ENCODE measurements at places on chromosomes 16 and 17.
A peak's percentile ranks its signal among the peaks of the same experiment; 100 is the strongest.

GRCh38 chr17:29927546-29927945 is 2.5 kb downstream of the SSH2 start:
- DNase-seq = no peak

- no peak for DNase-seq
Measured at GRCh38 chr17:10337976-10338375, 34.8 kb downstream of the MYH13 start.

DNA sequence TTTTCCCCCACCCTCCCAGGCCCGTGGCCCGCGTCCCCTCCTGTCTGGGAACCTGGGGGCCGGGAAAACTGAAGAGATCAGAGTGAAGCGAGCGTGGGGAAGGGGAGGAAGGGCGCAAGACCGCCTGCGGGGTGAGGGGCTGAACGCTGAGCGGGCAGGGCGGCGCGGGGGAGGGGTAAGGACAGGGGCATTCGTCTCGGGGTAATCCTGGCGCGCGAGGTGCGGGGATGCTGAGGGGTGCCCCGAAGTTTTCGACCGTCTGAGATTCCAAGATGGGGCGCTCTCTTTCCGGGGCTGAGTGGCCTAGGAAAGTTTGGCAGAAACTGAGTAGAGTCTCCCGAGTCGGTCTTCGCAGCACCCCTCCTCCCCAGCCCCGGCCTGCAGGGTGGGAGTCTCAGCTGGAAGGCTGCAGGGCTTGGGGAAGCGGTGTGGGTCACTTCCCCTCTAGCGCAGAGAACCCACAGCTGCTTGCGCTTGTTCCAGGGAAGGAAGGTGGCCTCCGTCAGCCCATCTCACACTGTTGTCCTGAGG is 555 bp downstream of the TTYH2 start:
- no peak for DNase-seq

GRCh38 chr16:31273676-31274075 is 13.9 kb downstream of the ITGAM start:
- no peak for DNase-seq

- no peak for DNase-seq
Measured at GRCh38 chr17:77457572-77458201, 316.9 kb downstream of the SEC14L1 start.

DNA sequence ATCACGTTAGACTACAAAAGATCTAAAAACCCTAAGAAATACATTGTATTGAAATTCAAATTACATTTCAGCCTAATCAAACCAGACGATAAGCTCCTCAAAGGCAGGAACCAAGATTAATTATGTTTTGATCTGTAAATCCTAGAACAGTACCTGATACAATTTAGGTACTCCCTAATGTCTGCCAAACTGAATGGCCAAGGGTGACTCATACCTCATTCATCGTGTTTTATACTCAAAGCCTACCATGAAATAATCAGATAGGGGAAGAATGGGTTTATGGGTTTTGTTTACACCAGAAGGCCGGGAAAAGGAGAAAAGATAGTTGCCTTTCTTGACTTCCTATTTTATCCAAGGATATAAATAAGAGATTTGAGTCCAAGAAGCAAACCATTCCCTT is 19.3 kb downstream of the MMD start:
- no peak for DNase-seq

DNA sequence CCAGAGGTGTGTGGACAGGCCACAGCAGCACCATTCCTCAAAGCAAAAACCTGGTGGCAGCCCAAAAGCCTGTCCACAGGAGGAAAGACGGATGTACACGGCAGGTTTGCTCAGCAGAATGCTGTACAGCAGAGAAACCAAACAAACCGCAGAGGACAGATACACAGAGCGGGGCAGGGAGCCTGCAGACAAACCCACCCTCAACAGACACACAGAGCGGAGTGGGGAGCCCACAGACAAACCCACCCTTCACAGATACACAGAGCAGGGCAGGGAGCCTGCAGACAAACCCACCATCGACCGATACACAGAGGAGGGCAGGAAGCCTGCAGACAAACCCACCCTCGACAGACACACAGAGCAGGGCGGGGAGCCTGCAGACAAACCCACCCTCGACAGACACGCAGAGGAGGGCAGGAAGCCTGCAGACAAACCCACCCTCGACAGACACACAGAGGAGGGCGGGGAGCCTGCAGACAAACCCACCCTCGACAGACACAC is 53.0 kb upstream of the METRNL start:
- no peak for DNase-seq

DNA sequence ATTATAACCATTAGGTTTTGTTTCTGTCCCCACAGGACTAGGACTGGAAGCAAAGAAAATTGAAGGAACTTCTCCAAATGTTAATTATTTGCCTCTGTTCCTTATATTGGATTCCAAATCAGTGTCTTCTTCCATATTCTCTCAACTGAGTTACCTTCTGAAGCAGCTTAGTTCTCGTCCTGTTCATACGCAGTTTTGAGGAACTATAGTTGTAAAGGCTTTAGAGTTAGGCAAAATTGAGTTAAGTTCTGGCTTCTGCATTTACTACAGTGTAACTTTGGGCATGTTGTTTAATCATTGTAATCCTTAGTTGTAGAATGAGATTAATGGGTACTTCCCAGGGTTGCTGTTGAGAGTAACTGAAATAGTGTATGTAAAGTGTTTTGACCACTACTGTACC is 11.2 kb downstream of the CBFB start:
- DNase-seq = no peak

GRCh38 chr17:66542129-66542966 is 239.9 kb downstream of the PRKCA start:
- DNase-seq = no peak

- DNase-seq = no peak
Measured at GRCh38 chr16:85825326-85825725, 25.8 kb downstream of the COX4I1 start.

GRCh38 chr17:78764871-78765270 is 17.2 kb downstream of the CYTH1 start:
- no peak for DNase-seq

GRCh38 chr16:3854750-3855541 is 25.6 kb downstream of the CREBBP start:
- DNase-seq = no peak

DNA sequence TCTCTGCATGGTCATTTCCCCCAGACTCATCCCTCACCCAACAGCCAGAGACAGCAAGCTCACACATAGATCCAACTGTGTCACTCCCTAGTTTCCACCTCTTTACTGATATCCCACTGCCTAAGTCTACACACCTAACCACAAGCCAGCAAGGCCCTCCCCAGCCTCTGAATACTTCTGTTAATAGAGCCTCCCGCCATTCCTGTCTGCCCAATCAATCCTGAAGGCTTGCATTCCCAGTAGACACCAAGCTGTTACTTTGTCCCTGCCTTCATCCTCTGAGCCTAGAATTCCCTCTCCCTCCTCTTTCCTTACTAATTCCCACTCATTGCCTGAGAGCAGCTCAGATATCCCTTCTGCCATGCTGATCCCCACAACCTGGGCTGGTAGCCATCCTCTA is 4.7 kb downstream of the C17orf113 start:
- no peak for DNase-seq

DNA sequence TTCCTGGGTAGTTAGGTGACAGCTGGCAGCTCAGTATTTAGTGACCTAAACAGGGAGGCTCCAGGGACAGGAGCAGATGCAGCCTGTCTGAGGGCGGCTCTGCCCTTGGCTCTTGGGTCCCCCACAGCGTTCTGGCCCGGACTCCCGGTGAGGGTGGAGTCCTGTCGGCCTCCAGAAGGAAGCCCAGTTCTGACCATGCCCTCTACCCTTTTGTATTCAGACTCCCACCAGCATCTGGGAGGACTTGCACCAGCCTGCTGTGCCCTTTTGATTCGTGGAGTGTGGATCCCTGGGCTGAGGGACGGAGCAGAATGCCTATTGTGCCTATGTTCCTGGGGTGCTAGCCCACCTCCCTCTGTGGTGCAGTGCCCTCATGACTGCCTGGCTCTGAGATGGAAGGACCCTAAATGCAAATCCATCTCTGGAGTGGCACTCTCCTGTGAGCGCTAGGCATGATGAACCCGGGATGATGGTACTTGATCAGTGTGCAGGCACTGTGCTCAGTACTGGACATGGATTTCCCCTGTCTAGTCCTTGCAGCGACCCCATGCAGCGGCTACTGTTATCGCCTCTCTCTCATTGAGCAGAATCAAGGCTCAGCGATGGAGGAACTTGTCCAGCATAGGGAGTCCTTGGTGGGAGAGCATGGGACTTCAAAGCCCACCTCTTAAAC is 123.1 kb downstream of the SNX29 start:
- DNase-seq = no peak

DNA sequence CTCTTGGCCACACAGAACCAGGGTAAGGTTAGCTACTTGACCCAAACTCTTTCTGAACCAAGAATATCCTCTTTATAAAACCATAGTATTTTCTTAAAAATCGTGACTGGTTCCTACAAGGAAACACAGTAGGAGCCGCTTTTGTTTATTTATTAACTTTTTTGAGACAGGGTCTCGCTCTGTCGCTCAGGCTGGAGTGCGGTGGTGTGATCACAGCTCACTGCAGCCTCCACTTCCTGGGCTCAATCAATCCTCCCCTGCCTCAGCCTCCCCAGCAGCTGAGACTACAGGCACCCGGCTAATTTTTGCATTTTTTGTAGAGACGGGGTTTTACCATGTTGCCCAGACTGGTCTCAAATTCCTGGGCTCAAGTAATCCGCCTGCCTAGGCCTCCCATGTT is 14.7 kb upstream of the LITAF start:
- no peak for DNase-seq

GRCh38 chr16:27704252-27704651 is 154.3 kb downstream of the KATNIP start:
- DNase-seq = no peak

GRCh38 chr17:82963104-82963950 is 116.1 kb upstream of the METRNL start:
- DNase-seq = peak; percentile 51

- no peak for DNase-seq
Measured at GRCh38 chr17:77891602-77892001, 66.9 kb upstream of the TNRC6C start.

- DNase-seq = no peak
Measured at GRCh38 chr17:34257299-34257985, 2.4 kb downstream of the CCL2 start.

DNA sequence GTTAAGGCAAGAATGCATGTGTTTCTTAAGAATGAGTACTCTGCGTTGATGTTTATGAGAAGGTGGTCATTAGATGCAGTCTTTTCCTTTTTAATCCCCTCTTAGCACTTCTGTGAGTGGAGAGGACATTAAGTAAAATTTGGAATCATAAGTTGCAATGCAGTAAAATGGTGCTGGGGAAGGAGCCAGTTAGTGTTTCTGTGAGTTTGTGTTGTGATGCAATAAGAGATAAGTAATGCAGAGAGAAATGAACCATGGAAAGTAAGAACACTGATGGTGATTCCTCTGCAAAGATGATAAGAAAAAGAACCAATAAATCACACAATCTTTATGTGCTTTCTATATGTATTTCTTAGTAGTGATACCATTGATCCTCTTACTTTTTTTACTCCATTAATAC is 20.0 kb downstream of the ABHD15 start:
- DNase-seq = no peak

DNA sequence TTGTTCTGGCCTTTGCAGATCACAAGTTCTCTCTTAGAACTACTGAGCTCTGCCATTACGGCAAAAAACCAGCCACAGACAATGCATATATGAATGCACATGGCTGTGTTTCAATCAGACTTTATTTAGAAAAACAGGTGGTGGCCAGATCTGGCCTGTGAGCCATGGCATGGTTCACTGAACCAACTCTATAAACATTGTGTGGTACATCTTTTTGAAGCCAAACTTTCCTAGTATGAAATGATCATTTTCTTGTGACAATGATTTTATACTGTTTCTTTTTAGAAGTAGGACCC is 65.9 kb upstream of the AMZ2 start:
- DNase-seq = no peak

GRCh38 chr16:55116165-55116920 is 185.7 kb downstream of the IRX5 start:
- DNase-seq = no peak

GRCh38 chr16:63298993-63299392 is 1262.8 kb upstream of the CDH8 start:
- no peak for DNase-seq

DNA sequence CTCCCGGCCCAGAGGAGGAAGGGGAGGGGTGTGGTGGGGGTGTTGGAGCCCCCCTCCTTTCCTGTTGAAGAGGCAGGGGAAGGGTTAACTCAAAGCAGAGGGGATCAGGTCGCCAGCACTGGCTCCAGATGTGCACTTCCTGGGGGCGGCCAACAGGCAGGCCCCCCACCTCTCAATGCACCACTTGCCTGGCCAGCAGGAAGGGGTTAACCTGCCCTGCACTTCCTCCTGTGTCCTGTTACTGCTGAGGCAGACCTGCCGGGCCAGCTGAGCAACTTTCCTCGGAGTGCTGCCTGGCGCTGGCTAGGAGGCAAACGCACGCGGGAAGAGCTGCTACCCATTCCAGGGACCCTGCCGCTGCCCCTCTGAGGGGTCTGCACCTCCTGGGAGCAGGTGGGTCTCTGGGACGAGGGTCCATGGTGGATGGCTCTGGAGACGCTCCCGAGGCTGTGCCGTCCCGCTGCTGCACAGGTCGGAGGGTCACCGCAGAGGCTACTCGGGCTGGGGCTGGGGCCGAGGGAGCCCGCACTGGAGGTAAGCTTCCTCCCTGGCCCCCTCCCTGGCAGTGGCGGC is at the start of gene EPN3:
Gene EPN3 (plus strand): TSS at position 284 of the 573 bp plus-strand sequence. CDS start 3,822 bp downstream, outside the sequence.
- no peak for DNase-seq

DNA sequence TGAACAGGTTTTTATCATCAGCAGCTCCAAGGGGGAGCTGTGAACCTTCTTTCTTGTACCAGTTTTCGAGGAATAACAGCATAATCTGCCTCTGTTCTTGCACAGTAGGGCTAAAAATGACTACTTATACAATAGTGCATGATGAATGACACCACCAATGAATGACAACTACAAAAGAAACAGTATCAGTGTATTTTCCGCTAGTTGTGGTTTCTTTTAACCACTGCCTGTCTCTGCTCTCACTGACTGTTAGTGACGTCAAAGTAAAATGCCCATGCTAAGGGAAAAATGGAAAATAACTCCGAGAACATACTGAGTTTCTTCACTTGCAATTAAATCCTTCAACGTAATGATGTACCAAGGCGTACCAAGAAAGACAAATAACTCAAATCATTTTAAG is 294.9 kb downstream of the MAP2K6 start:
- DNase-seq = no peak

GRCh38 chr17:10105513-10106001 is 92.8 kb downstream of the GAS7 start:
- no peak for DNase-seq

DNA sequence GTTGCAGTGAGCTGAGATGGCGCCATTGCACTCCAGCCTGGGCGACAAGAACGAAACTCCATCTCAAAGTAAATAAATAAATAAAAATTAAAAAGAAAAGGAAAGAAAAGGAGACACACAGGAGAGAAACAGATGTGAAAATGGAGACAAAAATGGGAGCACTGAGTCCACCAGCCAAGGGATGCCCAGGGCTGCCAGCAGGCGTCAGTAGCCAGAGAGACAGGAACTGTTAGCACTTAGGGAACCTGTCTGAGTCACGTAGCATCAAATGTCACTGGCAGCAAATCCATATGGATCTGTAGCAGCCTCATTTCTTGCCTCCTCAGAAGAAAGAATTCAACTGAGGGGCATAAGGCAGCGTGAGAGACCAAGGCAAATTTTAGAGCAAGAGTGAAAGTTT is 79.7 kb downstream of the CYLD start:
- no peak for DNase-seq

Data from SK-N-DZ (cell line).